ENCODE measurements at places on chromosomes 5 and 9.

DNA sequence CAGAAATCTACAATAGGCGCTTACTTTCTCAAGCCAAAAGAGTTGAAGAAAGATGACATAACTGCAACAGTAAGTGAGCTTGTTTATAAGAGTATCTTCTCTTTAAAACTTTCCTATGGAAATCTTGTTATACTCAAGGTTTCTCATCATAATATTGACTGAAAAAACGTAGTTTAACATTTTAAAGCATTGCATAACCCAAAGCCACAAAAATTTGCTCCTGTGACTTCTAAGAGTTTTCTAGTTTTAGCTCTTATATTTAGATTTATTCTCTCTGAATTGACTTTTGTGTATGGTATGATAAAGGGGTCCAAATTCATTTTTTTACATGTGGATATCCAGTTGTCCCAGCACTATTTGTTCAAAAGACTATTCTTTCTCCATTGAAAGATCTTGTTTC lies 15.2 kb downstream of the WDR36 start:
- no peak for DNase-seq

- no peak for DNase-seq
Observed at GRCh38 chr5:154214371-154215106, 24.0 kb downstream of the GALNT10 start.

DNA sequence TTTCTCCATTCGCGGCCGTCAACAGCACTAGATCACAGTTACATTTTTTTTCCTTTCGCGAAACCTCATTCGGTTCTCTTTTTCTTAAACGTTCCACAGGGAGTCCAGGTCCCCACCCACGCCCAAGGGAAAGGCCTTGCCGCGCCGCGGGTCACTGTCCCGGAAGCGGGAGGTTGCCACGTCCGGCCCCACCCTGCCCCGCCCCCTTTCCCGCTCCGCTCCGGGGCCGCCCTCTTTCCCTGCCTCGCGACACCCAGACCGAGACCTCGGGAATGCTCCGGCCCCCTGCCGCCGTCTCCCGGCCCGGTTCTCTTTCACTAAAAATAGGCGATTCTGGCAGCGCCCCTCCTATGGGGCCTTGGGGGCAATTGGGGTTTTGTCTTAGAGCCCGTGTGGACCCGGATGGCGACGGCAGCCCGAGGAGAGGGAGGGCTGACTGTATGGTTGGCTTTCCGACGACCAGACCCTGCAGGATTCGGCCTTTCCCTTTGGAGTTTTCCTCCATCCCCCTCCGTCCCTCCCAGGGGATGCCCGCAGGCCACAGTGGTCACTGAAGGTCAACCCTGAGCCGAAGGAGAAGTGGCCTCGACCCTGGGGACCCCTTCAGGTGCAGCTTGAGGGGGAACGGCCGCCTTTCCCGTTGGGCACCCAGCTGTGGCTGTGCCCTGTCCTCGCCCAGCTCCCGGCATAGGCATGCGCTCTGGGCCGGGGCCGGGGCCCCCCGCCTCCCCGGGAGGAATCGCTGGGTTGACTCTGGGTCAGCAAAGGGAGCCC lies 2.8 kb upstream of the RACK1 start:
- DNase-seq: peak; percentile 81

DNA sequence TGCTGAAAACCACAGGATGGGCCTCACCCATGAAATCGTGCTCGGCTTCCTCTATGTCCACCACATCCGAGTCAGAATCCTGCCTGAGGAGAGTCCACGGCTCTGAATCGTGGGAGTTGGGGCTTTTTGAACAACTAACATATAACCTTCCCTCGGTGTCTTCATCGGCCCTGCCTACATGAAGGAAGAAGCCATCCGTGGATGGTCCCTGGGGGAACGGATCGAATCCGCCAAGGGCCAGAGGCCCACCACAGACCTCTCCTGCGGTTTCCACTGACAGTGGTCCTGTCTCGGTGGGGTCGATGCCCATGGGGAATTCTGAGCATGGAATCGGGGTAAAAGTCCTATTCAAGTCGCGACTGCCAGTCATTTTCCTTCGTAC lies 85.0 kb downstream of the CAMSAP1 start:
- no peak for DNase-seq

DNA sequence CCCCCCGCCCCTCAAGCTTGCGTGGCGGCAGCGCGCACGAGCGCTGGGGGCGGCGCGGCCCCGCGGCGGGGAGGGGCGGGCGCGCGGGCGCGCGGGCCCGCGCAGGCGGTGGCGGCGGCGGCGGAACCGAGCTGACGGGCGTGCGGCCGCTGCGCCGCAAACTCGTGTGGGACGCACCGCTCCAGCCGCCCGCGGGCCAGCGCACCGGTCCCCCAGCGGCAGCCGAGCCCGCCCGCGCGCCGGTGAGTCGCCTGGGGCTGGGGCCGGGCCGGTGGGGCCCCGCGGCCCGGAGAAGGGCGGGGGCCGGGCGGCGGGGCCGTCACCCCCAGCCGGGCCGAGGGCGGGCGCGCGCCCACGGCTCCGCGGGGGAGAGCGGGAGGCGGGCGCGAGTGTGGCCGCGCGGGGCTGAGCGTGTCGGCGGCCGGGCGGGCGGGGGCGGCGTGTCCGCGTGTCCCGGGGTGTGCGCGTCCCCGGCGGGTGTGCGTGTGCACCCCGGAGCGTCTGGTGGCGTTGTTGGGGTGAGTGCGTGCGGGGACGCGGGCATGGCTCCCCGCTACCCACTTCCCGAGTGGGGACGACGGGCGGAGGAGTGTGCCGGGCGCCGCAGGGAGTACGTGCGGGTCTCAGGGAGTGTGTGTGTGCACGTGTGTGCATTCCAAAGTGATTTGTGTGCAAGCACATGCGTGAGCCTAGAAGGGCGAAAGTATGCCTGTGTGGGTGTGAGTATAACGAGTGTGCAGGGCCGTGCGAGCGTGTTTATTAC lies at the start of gene NEK6:
Gene NEK6 (plus strand): TSS at position 106 of the 763 bp plus-strand sequence. CDS start 44,016 bp downstream, outside the sequence.
- DNase-seq: no peak

GRCh38 chr5:123951582-123951977 lies 439.6 kb downstream of the CSNK1G3 start:
- DNase-seq: no peak

GRCh38 chr5:93381057-93381456 lies 200.0 kb downstream of the NR2F1-AS1 start:
- DNase-seq: no peak

DNA sequence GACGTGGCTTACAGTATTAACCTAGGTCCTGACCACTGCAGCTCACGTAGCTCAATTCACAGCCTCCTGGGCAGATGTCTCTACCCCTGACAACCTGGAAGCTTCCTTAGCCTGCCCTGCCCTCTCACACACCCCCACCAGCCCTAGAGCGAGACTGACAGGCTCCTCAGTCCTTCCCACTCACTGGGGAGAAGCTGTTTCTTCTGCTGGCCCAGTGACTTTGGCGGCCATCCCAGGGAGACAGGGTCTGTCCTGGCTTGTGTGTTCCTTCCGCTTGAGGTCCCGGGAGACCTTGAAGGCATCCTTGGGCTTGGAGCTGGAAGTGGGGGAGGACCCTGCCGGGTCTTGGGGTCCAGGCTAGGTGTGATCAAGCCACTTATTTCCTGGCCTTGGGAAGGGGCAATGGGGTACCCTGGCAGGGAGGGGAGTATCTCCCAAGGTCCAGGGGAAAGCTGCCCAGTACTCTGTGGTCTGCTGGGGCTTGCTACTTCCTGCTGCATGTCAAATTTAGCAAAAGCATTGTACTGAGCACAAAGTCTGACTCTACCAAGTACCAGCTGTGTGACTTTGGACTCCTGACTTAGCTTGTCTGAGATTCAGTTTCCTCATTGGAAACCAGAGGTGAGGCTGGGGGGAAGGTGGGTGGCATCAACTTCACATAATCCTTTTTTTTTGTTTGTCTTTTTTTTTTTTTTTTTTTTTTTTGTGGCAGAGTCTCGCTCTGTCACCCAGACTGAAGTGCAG lies 1.9 kb downstream of the MIGA2 start:
- no peak for DNase-seq

- no peak for DNase-seq
Observed at GRCh38 chr5:58582019-58582802, 664 bp upstream of the RAB3C start.

DNA sequence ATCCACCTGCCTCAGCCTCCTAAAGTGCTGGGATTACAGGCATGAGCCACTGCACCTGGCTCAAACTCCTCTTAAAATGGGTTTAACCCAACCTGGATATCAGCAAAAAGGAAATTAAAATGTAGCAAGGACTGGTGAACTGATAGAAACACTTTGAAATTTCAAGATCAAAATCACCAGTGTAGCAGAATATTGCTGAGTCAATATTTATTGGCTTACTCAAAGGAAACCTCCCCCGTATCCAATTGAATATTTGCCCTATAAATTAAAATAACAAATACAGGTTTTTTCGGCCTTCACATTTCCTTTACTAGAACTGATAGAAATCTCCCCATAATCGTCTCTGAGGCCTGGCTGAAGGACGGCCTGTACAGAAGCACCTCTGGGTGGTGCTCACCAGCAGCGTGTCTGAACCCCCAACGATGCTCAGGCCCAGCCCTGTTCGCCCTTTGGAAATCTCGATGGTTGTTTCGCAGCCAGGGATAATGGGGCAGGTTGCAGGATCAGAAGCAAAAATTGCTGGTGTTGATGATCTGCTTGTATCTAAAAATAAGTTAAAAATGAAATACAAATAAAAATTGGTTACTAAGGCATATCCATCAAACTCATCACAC lies 156.6 kb downstream of the MPDZ start:
- DNase-seq: no peak

DNA sequence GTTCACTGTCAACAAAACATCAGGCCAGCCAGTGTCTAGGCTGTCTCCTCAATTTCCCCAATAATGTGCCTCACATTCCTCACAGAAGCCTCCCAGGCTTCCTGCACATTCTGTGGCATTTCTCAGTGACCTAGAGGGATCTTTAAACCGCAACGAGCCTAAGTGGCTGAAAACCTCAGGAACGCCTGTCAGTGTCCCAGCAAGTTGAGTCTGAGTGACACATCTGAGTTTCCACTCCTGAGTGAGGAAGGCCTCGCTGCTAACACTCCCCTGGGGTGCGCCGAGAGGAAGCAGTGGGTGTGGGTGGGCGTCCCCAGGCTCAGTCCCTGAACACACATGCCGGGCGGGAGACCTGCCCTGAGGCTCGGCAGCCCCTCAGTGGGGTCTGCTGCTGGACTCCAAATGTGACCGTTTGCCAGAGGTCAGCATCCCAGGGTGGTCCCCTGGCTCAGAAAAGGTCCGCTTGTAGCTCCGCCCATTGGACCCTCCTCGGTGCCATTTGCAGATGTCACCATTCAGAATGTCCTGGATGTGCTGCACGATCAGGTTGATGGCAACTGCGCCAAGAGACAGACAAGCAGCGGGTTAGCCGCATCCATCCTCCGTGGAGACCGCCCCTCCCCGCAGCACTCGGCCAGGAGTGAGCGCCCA lies 6.3 kb downstream of the UCK1 start:
- no peak for DNase-seq

- DNase-seq: no peak
Observed at GRCh38 chr9:6188466-6188865, 27.1 kb upstream of the IL33 start.

GRCh38 chr9:76528642-76529190 lies 69.7 kb downstream of the GCNT1 start:
- DNase-seq: no peak

DNA sequence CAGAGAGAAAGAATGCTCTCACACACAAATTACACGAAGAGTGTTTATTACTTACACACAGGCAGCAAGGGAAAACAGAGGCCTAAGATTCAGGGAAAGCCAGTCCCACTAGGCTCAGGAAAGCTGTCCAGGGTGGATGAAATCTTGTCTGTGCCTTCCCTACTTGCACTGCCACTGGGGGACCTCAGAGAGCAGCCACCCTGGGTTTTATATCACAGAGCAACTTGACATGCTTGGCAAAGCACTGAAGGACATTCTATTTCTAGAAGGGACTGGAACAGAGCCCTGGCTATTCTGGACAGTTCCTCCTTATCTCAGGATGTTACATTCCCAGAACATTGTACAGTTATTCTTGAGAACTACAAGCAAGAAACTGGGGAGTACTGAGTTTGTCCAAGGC lies 7.5 kb upstream of the PRSS3 start:
- DNase-seq: no peak

DNA sequence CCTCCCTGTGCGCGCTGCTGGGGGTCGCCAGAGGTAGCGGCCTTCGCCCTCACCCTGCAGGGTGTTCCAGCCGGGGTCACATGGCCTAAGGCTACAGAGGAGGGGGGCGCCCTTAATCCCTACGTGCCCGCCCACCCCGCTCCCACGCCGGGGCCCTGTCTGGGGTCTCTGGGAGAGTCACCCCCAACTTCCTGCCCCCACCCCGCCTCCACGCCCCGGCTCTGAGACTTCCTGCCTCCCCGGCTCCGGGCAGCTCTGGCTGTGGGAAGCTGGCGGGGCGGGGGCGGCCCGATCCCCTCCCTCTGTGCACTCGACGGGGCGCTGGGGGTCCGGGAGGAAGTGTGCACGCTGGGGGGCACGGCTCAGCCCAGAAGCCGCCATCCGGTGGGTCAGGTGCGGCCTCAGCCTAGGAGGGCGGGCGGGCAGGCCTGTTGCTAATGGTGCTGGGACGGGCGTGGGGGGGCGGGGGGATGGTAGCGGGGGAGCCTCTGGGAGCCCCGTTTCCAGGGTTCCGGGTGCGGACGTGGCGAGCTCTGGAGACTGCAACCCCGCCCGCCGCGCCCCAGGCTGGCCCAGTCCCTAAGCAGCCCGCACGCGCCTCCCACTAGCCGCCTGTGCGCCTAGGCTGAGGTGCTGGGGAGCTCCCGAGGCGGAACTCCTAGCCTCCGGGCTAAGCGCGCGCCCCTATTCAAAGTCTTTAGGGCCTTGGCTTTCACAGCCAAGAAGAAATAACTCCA lies 61.6 kb downstream of the CXXC5 start:
- no peak for DNase-seq

DNA sequence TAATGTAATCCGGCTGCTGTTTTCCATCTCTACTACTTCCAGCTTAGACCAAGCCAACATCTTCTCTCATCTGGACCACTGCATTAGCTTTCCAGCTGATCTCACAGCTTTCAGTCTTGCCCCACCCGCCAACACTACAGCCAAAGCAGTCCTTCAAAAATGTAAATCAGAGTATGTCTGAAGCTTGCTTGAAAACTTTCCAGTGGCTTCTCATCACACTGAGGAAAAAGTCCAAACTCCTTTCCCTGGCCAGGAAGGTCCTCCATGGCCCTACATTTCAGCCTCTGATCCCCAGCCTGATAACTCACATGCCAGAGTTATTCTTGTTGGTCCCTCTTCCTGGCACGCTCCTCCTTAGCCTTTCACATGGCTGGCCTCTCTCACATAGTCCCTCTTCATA lies 38.5 kb downstream of the TTC1 start:
- DNase-seq: no peak

DNA sequence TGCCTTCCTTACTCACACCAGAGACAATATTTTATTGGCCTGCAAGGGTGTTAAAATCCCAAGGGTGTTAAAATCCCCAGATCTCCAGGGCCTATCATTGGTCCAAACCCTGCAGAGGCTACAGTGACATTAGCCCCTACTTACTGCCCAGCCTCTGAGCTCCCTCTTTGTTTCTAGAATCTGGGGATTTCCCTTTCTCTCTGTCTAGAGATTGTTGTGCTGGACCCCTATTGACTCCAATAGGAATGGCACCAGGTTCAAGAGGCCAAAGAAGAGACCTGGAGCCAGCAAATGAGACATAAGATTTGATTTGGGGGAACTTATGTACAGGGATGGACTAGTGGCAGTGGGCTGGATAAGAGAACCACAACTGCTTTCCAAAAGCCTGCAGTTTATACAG lies 53.3 kb upstream of the ZBED3 start:
- peak; percentile 10 for DNase-seq

- DNase-seq: no peak
Observed at GRCh38 chr9:33414268-33414667, 11.9 kb upstream of the AQP7 start.

All from SK-MEL-5 (cell line).